HCT116 (cell line): ENCODE measurements at places on chromosomes 5 and 9.

DNA sequence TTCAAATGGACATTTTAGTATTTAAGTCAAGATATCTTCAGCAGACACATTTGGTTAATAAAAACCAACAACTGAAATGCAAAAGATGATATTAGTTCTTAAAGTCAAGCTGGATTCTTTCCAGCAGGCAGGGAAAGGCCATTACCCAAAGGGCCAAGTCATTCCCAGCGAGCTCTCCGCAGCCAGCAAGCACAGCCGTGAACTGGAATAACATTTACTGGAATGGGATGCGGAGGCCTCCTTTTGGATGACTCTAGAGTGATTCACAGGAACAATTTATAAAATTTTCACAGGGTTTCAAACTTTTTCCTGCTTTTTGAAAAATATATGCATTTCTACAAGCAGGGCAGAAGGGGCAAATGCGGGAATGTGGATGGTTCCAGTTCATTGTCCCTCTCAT lies 76.6 kb upstream of the DAB2 start:
- no peak for DNase-seq

DNA sequence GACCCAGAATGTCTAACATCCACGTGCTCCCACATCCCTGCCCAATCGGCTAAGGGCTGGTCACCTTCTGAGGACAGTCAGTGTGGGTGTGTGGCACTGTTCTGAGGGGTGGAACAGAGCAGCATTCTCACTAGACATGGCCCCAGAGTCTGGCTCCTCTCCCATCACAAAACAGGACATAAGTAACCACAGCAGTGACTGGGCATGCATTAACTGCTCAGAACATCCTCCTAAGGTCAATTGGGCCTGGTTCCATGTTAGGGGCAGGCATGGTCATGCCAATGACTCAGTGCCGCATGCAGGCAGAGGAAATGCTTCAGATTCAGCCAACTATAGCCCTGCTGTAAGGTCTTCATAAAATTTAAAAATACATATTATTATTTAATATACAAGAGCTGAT lies 12.9 kb downstream of the MACROH2A1 start:
- DNase-seq = no peak

- no peak for DNase-seq
Observed at GRCh38 chr9:93265301-93265971, 81.5 kb downstream of the WNK2 start.

- DNase-seq = no peak
Observed at GRCh38 chr5:168826246-168826725, 247.1 kb upstream of the PANK3 start.

DNA sequence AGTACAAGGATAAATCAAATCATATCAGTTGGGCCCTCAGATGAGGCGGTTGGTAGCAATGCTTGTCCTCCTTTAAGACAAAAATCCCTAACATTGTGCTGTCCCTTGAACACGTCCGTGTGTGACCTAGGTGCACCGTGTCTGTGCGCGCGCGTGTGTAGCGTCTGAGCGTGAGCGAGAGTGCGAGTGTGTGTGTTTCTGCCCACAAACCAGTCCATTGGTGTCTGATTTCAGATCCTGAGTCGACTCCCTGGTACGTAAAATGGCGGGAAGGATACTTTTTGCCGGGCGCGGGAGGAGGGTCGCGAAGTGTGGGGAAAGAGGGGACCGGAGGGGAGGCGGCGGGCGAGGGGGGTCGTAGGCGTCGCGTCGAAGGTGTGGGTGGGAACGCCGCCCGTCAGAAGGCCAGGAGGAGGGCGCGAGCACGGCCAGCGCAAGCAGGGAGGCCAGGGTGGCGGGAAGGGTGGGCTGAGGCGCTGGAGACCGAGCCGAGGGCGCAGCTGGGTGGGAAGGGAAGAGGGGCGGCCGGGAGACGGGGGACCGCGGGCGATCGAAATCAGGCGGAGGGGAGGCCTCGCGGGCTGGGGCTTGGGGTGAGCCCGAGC lies 8.9 kb downstream of the OTP start:
- DNase-seq = no peak

DNA sequence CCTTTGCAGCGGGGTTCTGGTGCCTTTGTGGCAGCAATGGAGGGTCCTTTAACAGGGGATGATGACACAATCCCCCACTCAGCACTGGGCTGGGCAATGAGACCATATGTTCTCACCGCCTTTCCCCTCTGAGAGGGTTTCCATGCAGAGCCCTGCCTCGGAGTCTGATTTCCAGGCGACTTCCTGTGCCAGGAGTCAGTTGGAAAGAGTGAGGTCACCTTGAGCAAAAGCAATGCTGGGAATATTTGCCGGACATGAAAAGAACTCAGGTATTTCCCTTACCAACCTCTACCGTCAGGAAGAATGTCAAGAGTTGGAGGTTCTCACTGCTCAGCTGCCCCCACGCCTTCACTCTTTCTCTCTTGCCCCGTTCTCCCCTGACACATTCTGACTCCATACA lies 284.2 kb upstream of the IRX1 start:
- DNase-seq = no peak

GRCh38 chr5:24535646-24536045 lies 109.1 kb downstream of the CDH10 start:
- no peak for DNase-seq

DNA sequence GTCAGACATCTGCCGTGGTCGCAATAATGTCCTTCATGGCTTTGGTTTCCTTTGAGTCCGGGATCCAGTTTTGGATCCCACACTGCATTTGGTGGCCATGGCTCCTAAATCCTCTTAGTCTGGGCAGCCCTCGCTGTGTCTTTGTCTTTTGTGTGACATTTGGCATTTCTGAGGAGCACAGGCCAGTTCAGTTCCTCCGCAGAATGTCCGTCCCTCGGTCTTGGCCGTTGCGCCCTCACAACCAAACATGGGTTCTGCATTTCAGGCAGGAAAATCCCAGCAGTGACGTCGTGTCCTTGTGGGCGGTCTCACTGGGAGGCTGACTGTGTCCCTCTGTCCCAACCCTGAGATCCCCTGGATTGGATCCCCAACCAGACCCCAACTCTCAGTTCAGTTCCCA lies 172.9 kb upstream of the PPP1R26 start:
- no peak for DNase-seq

GRCh38 chr9:134522976-134523375 lies 118.6 kb upstream of the COL5A1 start:
- DNase-seq = no peak

DNA sequence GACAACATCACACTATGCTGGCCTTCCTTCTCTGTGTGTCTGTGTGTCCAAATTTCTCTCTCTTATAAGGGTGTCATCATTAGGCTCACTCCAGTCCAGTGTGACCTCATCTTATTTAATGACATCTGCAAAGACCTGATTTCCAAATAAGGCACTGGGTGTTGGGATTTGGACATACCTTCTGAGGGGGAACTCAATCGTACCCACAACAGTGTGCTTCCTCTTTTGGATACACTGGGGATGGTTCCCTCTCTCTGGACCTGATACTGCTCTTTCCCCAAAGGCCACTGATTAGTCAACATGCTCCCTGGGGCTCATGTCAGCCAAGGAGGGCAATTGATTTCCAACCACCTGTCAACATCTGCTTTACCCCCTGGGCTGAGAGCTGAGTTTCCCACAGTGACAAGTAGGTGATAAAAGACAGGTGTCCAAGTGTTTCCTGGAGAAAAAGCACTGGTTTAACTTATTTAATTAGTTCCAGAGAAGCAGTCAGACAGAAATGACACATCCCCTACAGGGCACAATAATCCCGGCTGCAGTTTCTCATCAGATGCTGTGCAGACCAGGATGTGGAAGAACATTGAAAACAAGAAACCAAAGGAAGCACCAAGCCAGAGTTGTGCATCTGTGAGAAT lies 17.8 kb upstream of the CEP72 start:
- DNase-seq = no peak

GRCh38 chr9:109426626-109427402 lies 71.3 kb downstream of the PTPN3 start:
- DNase-seq = no peak

GRCh38 chr9:107644733-107645463 lies 155.3 kb upstream of the KLF4 start:
- DNase-seq = no peak

- no peak for DNase-seq
Observed at GRCh38 chr5:79932510-79933504, 58.3 kb downstream of the MTX3 start.

- DNase-seq = peak; percentile 4
Observed at GRCh38 chr9:4985386-4986266, 554 bp downstream of the JAK2 start.

DNA sequence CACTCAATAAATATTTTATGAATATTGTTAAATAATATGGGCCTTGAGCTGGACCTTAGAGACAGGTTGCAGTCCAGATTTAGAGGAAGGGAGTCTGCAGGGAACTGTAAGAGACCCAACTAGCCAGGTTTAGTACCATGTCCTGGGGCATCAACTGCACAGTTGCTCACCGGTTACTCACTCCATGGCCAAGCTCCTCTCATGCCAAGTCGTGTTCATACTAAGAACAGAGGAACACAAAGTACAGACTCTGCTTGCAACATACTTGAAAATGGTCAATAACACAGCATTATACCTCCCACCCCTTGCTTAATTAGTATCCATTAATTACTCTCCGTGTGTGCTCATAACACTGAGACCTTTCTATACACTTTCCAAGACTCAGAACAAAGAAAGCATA lies 317.6 kb upstream of the PIK3R1 start:
- no peak for DNase-seq

- no peak for DNase-seq
Observed at GRCh38 chr5:137466889-137467288, 32.2 kb downstream of the SPOCK1 start.

GRCh38 chr5:172904643-172905345 lies 54.4 kb upstream of the RPL26L1 start:
- peak; percentile 48 for DNase-seq

DNA sequence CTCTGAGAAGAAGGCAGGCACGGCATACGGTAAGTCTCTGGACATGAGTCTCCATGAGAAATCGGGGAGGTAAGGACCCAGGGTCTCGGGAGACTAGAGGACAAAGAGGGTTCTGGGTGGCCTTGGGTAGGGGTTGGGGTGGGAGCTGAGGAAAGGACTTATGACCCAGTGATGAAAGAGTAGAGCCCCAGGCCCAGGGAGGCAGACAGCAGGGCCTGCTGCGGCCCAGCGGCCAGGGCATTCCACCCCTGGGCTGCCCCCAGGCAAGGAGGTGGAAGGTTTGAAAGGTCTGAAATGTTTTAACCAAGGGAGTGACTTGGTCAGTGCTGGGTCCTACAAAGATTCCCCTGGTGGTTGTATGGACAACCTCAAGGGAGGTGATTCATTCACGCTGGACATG lies 89.1 kb downstream of the CRB2 start:
- no peak for DNase-seq

DNA sequence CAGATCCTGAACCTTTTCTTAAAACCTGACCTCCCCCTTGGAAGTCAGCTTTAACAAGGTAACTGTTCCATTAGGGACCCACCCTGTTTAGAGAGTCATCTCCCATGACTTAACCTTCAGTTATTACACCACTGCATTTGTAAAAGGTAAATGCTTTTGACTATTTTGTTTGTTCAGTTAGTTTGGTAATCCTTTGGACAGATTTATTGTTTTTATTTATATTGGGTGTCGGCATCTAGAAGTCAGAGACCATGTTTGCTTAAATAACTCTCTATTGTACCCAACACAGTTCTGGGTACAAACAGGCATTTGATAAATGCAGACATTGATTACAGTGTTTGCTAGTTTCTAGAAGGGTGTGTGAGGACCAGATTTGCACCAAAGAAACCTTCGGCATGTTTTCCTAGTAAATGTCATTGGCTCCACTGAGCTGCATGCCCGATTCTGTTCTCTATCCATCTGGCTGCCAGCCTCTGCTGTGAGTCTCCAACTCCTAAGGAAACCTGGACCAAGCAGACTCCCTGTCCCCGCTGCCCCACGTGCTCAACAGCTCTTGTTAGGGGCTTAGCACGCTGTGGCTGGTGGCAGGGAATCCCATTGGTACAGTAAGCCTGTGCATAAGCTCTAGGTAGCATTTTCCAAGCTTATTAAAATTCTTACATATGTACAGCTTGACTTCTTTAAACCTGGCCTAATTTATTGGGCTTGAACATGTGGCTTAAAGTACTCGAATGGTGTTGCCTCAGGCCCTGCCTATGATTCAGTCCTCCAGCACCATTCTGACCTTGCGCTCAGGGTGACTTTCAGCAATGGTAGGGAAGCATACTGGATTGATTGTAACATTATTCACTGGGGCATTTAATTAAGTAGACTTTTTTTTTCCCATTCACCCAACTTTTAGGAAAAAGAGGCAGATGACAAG lies 6.6 kb downstream of the PCBD2 start:
- no peak for DNase-seq

DNA sequence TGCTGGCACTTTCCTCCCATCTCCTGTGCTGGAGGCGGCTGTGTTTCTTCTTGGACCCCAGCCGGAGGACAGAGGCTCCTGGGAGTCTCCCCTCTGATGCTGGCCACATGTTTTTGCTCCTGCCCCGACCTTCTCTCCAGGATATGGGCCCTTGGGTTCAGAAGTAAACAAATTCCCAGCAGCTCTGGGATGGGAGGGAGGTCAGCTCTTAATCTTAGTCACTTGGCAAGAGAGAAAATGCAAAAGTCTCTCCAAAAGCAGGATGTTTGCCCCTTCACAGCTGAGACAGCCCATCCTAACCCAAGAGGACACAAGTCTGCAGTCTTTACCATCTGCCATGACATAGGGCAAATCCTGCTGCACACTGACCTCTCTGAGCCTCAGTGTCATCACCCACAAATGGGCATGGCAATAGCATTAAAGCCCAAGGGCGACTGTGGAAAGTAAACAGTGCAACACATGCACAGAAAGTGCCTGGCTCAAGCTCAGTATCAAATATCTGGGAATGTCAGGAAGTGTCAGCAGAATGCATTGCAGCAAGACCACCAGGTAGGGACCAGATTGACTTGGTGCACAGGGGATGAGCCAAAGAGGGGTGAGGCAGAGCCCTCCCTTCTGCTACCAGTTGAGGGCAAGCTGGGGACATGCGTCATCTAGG lies 117.0 kb upstream of the CXCL14 start:
- DNase-seq = no peak

DNA sequence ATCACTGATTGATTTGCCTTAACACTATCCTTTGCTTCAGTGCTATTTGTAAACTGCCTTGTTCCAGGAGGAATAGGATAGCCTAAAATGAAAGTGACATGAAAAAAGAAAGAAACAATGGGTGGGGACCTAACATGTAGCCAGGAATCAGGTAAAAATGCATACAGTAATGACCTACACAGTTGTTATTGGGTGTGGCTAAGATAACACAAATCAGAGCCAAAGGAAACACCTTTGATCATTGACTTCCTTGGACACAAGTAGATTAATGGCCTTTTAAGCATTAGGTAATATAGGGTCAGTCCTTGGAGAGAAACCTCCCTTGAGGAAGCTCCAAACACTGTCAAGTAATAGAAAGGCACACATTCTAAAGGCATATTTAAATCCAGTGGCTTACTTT lies 220.4 kb downstream of the TRPM3 start:
- DNase-seq = no peak

DNA sequence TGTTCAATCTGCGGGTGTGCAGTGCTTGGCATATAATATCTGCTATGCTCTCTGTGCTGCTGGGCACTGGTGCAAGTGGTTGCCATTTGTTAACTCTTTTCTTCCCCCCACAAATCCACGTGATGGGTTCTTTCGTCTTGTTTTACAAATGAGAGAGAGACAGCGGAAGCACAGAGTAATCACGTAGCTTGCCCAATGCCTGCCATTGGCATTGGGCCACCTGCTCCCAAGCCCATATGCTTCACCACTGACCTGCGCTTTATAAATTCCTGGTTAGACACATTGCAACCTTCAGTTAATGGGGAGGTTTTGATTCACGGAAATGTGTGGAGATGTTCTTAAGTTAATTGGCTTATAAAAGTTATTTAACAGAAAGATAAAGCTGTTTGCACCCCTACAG lies 194.8 kb upstream of the ADAMTS16 start:
- no peak for DNase-seq
